ENCODE measurements at places on chromosomes 4 and X. TPM values are rescaled to one million over a fixed set of nuclear protein-coding genes. Genes with fewer than 3 reads are reported as not detected.

Gene C4orf33
- 24.7 TPM for total RNA-seq

Gene PDE6B
- 5.6 TPM for total RNA-seq

Gene TRIM2
- 129 TPM for total RNA-seq

Gene POU4F2
- 0.16 TPM for total RNA-seq

Gene TRMT44
- 17.9 TPM for total RNA-seq

Gene CSN1S1
- total RNA-seq: not detected

Gene RP2
- 6.2 TPM for total RNA-seq

Gene TMEM128
- 20.6 TPM for total RNA-seq

Gene TMPRSS11A
- total RNA-seq: 0.71 TPM

Gene UCP1
- total RNA-seq: not detected

Gene TMPRSS11B
- total RNA-seq: not detected

All from motor neuron (in vitro differentiated cells).